ENCODE measurements at places on chromosomes 3 and 15. TPM values are rescaled to one million over a fixed set of nuclear protein-coding genes. Genes with fewer than 3 reads are reported as not detected.

Gene TF
- 1.2 TPM for polyA plus RNA-seq

Gene COL8A1
- 19.5 TPM for polyA plus RNA-seq

Gene IL17RE
- 26.1 TPM for polyA plus RNA-seq

Gene CHRFAM7A
- 1.1 TPM for polyA plus RNA-seq

Gene FANCD2OS
- not detected for polyA plus RNA-seq

Gene INKA1
- 10.8 TPM for polyA plus RNA-seq

Gene ANKRD63
- polyA plus RNA-seq = not detected

Gene CFAP91
- polyA plus RNA-seq = 3.4 TPM

Gene RAP2B
- 7.4 TPM for polyA plus RNA-seq

Gene LYZL4
- not detected for polyA plus RNA-seq

Gene LMAN1L
- polyA plus RNA-seq = 0.11 TPM

Gene DNAJA4
- polyA plus RNA-seq = 25.1 TPM

Gene CD80
- 0.89 TPM for polyA plus RNA-seq

Gene CHDH
- polyA plus RNA-seq = 2.8 TPM

Gene PRTG
- 2.8 TPM for polyA plus RNA-seq

Gene MYO5C
- polyA plus RNA-seq = 11.1 TPM

Gene AP3B2
- 0.96 TPM for polyA plus RNA-seq

Gene FAIM
- polyA plus RNA-seq = 14.9 TPM

Gene GREM1
- polyA plus RNA-seq = 0.06 TPM

Gene GPR160
- 22.7 TPM for polyA plus RNA-seq

Gene ROBO2
- polyA plus RNA-seq = 0.55 TPM

Gene CFAP20DC
- 0.69 TPM for polyA plus RNA-seq

Gene LTK
- 7.2 TPM for polyA plus RNA-seq

Gene GADL1
- 0.01 TPM for polyA plus RNA-seq

Gene ACSBG1
- 1.5 TPM for polyA plus RNA-seq

Data from lung (tissue), 17 donors.